ENCODE measurements at places on chromosomes 11 and 22.
A peak's percentile ranks its signal among the peaks of the same experiment; 100 is the strongest.

- no peak for DNase-seq
Observed at GRCh38 chr22:42473484-42474193, 41.4 kb upstream of the NFAM1 start.

DNA sequence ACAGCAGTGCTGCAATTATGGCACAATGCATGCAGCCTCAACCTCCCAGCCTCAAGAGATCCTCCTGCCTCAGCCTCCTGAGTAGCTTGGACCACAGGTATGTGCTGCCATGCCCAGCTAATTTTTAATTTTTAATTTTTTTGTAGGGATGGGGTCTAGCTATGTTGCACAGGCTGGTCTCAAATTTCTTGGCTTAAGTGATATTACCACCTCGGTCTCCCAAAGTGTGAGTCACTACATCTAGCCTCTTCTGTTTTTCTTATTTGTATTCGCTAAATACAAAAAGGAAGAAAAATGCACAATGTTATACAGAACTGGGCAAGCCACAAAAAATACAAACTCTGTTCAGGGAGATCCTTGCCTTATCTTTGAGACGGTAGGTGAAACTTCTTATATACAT lies 62.1 kb downstream of the DDI1 start:
- no peak for DNase-seq

GRCh38 chr11:80520507-80520887 lies 1079.7 kb upstream of the TENM4 start:
- no peak for DNase-seq

- no peak for DNase-seq
Observed at GRCh38 chr22:44541671-44542319, 43.8 kb upstream of the RTL6 start.

DNA sequence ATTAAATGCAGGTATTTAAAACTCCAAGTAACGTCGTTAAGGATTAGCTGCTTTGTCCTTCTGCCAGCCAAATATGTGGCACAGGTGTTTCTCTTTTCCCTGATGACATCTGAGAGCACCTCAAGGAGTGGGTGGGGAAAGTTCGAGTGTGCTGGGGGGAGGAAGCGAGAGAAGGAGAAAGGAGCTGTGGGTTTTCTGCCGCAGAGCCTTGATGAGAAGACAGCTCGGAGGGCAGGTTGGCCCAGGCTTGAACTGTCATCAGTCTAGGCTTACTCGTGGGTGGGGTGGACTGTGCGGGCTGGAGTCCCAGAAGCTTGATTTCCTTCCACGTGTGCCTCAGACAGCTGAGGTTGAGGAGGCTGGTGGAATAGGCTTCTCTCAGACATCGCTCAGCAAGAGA lies 15.2 kb upstream of the SORL1-AS1 start:
- DNase-seq, result no peak

DNA sequence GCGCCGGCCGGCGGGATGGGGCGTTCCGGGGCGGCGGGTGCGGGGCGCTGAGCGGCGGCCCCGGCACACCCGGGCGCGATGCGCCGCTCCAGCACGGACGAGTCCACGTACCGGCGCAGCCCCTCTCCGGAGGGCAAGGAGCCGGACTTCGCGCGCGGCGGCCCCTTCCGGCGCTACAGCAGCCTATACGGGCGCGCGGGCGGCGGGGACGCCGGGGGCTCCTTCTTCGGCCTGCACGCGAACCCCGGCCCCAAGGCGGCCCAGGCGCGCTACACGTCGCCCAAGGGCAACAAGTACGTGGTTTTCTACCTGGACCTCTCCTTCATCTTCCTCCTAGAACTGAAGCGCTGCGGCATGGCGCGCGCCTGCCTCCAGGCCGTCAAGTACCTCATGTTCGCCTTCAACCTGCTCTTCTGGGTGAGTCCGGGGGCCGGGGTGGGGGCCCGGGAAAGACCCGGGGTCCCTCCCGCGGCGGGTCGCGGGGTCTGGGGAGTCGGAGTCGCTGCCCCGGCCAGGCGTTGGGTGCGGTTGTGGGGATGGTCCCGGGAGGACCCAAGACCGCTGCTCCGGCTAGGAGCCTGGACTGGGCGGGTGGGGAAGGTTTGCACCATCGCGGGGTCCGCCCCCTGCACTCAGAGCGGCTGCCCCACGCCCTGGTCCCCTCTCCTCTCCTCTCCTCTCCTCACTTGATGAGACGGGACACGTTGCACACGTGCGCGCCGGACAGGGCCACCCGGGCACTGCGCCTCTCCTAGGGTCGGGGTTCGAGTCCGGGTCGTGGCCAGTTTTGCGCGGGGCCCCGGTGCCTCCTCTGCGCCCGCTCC lies 7.5 kb downstream of the TSPAN4 start:
- peak; percentile 31 for DNase-seq

DNA sequence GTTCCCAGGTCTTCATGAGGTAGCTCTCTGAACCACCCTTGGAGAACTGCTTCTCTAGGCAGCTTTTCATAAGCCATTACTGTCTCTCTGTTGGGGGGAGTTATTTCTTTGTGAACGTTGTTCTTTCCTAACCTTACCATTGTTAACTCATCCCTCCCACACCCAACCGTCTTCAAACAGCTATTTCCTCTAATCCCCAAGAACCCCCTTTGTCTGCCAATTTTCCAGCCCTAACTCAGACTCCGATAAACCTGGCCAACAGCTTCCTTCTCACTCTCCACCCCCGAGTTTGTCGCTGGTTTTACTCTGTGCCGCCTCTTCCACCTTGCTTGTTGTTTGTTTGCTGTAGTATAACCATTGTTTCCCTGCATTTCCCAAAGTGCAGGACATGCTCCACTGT lies 131.5 kb downstream of the CCDC34 start:
- no peak for DNase-seq

GRCh38 chr11:66619080-66619554 lies 2.7 kb downstream of the RBM14 start:
- DNase-seq, result peak; percentile 53

DNA sequence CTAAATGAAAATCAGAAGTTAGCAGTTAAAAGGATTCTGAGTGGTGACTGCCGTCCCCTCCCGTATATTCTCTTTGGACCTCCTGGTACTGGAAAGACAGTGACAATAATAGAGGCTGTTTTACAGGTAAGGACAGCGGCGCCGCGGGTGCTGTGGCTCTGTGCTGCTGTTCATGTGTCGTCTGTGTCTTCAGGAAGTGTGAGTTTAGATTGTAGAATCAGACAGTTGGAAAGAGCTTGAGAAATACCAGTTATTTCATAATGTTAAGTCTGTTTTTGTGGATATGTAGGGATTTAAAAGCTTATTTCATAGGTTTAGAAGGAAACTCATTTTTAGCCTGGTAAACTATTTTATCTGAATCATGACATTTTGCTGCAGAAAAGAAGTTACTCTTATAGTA lies 27.4 kb upstream of the PANX2 start:
- no peak for DNase-seq

DNA sequence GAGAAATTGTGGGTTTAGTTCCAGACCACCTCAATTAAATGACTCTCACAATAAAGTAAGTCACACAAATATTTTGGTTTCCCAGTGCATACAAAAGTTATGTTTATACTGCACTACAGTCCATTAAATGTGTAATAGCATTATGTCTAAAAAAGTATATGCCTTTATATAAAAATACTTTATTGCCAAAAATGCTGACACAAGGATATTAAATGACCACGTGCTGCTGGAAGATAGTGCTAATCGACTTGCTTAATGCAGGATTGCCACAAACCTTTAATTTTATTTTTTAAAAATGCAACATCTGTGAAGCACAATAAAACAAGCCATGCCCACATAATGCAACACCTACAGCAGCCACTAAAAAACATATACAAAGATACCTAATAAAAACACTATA lies 27.0 kb downstream of the OR5AK2 start:
- DNase-seq, result no peak

GRCh38 chr11:8766043-8766987 lies 83.7 kb downstream of the RPL27A start:
- peak; percentile 66 for DNase-seq

DNA sequence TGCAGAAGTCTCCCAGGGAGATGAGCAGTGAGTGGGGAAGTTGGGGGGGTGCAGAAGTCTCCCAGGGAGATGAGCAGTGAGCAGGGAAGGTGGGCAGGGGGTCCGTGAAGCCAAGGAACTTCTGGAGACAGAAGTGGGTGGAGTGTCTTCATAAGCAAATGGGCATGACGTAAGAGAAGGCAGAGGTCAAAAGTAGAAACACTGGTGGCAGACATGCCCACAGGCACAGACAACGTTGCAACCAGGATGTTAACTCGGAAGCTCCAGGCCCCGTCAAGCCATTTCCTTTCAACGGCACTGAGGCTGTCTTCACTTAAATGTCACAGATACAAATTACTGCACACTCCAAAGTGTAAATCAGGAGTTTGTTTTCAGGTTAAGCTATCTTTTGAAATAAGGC lies 186.1 kb downstream of the SHANK2 start:
- no peak for DNase-seq

Data from ELF-1 (cell line).